ENCODE measurements at places on chromosomes 4 and X.

- DNase-seq, result no peak
These were observed 259.4 kb upstream of the DIAPH2 start for GRCh38 chrX:96425200-96425599.

GRCh38 chrX:148381603-148382002 is 118.8 kb upstream of the AFF2 start:
- no peak for DNase-seq

DNA sequence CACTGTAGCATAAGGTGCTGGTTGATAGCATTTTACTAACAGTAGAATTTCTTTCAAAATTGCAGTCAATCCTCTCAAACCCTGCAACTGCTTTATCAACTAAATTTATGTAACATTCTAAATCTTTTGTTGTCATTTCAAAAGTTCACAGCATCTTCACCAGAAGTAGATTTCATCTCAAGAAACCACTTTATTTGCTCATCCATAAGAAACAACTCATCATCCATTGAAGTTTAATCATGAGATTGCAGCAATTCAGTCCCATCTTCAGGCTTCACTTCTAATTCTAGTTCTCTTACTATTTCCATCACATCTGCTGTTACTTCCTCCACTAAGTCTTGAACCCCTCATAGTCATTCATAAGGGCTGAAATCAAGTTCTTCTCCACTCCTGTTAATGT is 21.7 kb downstream of the LAMTOR3 start:
- DNase-seq, result no peak

DNA sequence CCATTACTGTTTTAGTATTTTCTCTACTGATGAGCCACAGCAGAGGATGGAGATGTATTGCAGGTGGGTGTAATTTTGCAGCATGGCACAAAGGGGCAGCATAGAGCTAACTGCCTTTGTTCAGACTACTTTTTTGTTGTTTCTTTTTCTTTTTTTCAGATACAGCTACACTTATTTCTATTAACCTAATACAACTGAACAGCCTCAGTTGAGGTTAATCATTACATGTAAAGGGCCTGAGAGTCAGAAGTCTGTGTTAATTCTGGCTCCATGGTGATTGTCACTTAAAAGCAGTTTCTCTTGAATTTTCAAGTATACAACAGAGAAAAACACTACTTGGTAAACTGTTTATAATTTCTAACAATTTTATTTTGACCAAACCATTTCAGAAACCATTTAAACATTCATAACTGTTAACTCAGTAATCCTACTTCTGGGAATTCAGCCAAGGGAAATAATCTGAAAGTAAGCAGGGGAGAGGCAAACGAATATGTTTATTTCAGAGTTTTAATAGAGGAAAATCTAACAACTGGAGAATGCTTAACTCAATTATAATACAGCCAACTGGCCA is 13.9 kb upstream of the PPEF2 start:
- DNase-seq, result peak; percentile 42

DNA sequence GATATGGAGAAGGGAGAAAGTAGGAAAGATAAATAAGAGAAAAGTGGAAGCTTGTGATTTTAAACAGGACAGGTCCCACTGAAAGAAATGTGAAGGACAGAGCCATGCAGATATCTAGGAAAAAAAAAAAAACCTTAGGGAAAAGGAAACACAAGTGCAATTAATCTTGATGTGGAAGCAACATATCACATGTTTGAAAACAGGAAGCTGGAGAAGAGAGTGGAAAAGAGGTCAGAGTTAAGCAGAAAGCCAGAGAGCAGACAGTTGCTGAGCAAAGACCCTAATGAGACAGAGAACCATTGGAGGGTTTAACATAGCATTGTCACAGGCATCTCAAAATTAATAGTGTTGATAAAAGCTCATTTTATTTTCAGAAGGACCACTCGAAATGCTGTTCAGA is 89.7 kb downstream of the SPOCK3 start:
- DNase-seq, result no peak

DNA sequence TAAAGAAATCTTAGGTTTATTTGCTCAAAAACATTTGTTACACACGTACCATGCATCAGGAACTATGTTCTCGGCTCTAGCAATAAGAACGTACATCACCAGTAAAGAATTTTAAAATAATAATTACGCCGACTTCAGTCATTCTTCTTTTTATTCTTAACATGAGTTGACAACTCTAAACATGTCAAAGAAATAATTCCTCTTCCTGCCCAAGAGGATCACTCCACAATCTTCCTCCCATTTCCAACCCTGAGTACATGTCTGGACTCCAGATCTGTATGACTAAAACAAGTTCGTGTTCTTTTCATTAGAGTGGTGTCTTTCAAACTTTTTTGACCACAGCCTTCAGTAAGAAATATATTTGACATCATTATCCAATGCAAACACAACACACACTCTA is 201.6 kb upstream of the GRIA3 start:
- DNase-seq, result no peak

DNA sequence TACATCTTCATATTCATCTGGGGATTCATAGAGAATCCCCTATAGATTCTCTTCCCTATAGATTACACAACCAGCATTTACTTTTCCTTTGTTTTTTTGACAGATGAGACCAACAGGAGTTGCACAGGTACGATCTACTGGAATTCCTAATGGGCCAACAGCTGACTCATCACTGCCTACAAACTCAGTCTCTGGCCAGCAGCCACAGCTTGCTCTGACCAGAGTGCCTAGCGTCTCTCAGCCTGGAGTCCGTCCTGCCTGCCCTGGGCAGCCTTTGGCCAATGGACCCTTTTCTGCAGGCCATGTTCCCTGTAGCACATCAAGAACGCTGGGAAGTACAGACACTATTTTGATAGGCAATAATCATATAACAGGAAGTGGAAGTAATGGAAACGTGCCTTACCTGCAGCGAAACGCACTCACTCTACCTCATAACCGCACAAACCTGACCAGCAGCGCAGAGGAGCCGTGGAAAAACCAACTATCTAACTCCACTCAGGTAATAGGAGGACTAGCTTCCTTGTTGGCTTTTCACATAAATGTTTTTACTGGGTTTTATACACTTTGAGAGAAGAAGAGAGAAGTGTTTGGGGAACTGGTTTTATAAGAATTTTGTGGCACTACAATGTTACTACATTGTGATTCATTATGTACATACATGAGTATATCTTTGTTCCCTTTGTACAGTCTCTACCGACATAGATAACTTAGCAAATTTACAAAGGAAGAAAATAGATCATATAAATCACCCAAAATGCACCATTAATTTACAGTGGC is 137.2 kb downstream of the DIPK2B start:
- DNase-seq, result no peak

DNA sequence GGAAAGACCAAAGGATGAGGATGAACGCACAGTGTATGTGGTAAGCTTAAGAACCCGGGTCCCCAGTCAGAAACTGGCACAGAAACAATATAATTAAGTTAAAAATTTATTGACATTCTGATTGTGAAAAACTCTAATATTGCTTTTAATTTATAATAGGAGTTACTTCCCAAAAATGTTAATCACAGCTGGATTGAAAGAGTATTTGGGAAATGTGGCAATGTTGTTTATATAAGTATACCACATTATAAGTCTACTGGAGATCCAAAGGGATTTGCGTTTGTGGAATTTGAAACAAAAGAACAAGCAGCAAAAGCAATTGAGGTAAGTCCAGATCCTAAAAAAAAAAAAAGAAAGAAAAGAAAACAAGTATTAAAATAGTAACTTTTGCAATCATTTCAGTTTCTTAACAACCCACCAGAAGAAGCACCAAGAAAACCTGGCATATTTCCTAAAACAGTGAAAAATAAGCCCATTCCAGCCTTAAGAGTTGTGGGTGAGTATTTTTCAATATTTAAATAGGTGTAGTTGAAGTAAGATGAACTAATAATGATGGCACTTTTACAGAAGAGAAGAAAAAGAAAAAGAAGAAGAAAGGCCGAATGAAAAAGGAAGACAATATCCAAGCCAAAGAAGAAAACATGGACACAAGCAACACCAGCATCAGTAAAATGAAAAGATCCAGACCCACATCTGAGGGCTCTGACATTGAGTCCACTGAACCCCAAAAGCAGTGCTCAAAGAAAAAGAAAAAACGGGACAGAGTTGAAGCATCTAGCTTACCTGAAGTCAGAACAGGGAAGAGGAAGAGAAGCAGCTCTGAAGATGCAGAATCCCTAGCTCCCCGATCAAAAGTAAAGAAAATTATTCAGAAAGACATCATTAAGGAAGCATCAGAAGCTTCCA is 9.9 kb downstream of the LARP7 start:
- no peak for DNase-seq

DNA sequence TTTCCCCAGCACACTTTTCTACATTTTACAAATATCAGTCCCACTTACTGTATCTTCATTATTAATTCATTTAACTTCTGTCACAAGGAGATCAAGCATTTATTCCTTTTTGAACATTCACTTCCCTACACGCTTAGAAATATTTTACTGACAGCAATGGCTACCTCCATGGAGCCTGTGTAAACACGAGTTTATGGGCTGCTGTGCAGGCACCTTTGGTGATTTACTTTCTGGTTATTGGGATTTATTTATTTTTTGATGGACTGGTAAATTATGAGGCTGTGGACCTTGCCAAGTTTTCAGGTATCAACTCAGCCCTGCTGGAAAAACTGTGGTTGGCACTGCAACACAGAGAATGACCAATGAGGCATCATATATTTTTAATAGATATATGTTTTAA is 45.4 kb upstream of the PAQR3 start:
- DNase-seq, result no peak

GRCh38 chr4:137576446-137576845 is 44.2 kb upstream of the PCDH18 start:
- DNase-seq, result no peak

DNA sequence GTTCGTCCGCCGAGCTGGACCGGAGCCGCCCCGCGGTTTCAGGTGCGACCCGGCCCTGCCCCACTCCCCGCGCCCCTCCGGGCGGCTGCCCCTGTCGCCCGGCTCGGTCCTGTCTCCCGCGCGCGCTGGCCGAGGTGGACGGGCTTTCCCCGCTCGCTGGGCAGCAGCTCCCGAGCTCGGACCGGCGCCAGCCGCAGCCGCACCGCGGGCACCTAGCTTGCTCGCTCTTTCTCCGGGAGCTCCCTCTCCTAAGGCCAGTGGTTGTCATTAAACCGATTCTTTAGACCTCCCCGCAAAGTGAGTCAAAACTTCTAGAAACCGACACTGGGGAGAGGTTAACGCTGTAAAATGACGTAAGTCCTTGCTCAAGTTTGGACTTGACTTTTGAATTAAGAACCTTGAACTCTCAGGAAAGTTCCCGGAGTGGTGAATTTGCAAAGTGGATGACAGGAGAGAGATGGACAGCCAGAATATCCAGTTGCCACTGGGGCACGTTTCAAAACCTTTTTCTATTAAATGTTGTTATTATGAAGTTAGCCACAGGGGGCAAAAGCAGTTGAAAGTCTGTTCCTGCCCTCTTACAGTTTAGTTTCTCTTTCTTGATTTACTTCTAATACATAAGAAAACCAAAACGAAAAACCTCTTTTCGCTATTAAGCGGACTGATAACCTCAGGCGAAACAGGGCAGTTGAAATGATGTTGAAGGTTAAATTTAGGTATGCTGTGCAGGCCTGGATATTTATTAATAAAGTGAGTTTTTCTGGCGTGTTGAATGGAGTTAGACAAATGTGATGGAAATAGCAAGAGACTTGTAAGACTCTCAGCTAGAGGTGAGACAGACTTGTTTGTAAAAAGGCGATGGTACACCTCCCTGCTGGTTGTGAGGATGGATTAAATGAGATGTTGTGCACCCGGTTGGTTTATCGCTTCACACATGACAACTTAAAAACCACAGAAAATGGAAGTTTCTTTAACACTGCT is 847 bp downstream of the PI4K2B start:
- DNase-seq, result no peak

- DNase-seq, result no peak
These were observed 49.6 kb downstream of the MEPE start for GRCh38 chr4:87882321-87882720.

GRCh38 chr4:88866862-88867550 is 169.4 kb upstream of the NAP1L5 start:
- DNase-seq, result no peak

DNA sequence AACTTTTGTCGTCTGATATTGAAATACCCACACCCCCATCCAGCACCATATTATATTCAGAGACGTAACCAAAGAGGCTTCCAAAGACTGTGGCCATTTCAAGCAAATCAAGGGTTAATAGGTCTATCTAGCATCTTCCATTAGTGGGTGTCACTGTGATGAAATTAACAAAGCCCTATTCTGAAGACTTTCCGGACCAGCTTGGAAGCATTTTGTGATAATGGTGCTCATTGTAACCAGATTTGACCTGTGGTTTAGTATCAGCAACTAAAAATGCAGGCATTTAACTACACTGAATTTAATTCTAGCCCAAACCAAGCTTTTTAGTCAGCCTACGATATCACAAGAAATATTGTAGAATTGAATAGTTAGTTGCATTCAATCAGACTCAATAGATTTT is 309.7 kb upstream of the TENM3 start:
- DNase-seq, result no peak

DNA sequence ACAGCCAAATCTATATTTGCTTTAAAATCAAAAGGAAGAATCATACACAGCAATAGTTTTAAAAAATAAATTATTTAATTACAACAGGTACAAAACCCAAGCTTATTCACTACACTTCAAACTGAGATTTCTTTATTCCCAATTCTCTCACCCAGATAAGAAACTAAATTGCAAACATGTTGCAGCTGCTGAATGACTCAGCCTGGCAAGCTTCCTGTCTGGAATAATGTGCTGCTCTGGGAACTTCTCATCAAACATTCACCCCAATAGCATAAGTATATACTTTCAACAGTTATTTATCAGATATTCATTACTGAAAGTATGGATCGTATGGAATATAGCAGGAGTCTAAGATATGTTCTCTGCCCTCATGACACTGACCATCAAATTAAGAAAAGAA is 43.0 kb upstream of the GABRA2 start:
- no peak for DNase-seq

GRCh38 chrX:11447418-11447817 is 154.2 kb downstream of the AMELX start:
- no peak for DNase-seq

DNA sequence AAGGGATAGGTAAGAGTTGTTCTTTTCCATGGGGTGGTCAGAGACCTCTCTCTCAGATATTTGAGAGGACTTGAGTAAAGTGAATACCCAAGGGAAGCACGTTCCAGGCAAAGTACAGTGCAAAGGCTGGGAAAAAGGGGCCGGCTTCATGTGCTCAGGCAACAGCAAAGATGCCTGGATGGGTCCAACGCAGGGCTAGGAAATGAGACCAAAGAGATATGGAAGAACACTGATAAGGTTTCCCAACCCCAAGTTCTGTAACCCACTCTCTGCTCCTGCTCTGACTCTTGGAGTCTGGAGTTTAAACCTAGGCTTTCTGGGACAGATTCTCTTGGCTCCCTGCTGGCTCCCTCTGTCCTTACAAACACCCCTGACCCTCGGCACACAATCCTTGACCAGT is 36.2 kb upstream of the PROM1 start:
- no peak for DNase-seq

Data from GM12891 (cell line).